ENCODE measurements at places on chromosomes 2 and 18.
A peak's percentile ranks its signal among the peaks of the same experiment; 100 is the strongest.

- peak; percentile 38 for DNase-seq
Observed at GRCh38 chr18:55477499-55477859, 110.5 kb downstream of the TCF4 start.

DNA sequence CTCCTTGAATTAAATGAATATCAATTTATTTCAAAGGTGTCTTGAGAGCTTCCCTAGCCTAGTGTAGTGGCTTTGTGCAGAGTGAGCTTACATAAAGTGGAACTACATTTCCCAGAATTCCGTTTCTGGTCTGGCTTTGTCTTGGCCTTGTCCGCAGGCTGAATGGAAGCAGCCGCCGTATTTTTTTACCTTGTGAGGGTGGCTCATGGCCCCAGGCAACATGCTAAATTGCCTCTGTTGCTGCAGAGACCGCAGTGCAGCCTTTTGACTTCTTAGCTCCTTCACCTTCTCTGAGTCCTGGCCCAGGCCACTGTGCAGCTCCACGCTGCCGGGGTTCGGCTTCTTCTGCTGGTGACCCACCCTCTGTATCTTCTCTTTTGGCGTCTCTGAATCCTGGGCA is 114.8 kb upstream of the SLC38A11 start:
- no peak for DNase-seq

GRCh38 chr2:61575447-61575859 is 37.3 kb upstream of the XPO1 start:
- no peak for DNase-seq

- DNase-seq = no peak
Observed at GRCh38 chr2:12270876-12271588, 445.7 kb upstream of the TRIB2 start.

DNA sequence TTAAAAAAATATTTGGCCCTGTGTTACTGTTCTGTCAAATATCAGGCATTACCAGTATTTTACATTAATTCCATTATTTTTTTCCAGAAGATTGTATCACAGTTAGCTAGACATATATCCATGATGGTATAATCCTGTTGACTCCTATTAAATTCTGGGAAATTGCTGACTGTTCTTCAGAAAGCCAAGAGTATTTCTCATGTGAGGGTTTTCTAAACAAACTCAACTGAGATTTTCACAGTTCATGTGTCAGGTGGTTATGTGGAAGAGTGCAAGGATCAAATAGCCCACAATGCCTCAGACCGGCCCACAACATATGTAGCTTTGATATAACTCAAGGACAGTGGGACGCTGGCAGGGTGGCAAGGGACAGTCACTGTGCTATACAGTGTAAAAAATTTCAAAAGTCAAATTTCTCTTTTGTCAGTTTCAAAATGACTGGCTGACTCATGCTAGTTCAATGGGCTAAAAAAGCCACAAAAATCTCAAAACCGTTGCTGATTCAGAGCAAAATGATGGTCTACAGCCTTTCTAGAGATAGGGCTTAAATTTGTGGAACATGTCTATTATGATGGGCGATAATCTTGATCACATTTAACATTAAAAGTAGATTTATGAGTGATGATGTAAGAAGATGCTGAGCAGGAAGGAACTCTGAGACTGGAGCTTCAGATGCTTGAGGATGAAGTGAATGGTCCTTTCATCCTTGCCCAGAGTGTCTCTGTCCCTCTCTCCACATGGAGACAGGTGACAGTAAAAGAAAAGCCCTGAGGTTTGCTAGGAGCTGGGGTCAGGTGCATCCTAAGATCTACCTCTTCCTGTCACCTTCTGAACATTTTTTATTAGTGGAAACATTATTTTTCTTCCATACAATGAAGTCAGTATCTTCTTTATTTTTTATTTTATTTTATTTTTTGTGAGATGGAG is 175.8 kb upstream of the PIEZO2 start:
- peak; percentile 96 for DNase-seq

DNA sequence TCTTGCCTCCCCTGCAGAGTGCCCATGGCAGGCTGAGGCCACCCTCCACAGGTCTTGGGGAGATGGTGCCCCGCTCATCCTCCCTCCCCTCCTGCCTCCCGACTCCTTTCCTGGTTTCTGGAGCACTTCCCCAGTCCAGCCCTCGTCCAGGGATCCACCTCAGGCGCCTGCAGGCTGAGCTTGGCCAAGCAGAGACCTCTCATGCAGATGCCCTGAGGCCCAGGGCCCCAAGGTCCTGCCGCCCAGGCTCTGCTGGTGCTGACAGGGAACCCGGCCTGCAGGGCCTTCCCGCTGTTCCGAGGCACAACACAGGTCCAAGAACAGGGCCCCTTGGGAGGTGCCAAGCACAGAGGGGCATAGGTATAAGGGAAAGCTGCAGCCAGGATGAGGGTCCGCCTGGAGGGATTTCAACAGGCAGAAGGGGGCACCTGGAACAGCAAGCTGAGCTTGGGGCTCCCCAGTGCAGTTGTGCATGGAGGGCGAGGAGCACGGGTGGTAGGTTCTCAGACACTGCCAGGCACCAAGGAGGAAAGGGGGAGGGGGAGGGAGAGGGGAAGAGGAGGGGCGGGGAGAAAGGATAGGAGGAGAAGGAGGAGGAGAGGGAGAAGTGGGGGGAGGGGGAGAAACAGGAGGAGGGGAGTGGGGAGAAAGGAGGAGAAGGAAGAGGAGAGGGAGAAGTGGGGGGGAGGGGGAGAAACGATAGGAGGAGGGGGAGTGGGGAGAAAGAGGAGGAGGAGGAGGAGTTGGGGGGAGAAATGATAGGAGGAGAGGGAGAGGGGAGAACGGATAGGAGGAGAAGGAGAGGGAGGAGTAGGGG is 1.2 kb upstream of the ANO7 start:
- DNase-seq = no peak

- DNase-seq = no peak
Observed at GRCh38 chr2:240469740-240470139, 34.3 kb downstream of the GPC1 start.

DNA sequence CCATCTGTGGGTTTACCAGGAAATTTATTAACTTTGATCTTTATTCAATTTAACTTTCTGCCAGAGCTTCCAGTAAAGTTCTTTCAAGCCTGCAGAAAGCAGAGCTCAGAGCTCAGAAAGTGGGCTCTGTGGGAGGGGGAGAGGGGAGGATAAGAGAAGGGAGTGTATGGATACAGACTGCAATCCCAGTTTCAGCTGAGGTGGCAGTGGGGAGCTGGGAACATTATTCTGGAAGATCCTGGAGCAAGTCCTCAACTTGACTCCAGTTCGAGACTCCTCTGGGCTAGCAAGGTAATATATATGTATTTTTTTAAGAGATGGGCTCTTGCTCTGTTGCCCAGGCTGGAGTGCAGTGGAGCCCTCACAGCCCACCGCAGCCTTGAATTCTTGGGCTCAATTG is 108.9 kb upstream of the NABP1 start:
- no peak for DNase-seq
